ENCODE measurements at places on chromosomes 7 and 10.

GRCh38 chr10:124449170-124450011 is 444 bp downstream of the NKX1-2 start:
- no peak for DNase-seq

GRCh38 chr10:107631876-107632275 is 467.4 kb upstream of the SORCS1 start:
- no peak for DNase-seq

DNA sequence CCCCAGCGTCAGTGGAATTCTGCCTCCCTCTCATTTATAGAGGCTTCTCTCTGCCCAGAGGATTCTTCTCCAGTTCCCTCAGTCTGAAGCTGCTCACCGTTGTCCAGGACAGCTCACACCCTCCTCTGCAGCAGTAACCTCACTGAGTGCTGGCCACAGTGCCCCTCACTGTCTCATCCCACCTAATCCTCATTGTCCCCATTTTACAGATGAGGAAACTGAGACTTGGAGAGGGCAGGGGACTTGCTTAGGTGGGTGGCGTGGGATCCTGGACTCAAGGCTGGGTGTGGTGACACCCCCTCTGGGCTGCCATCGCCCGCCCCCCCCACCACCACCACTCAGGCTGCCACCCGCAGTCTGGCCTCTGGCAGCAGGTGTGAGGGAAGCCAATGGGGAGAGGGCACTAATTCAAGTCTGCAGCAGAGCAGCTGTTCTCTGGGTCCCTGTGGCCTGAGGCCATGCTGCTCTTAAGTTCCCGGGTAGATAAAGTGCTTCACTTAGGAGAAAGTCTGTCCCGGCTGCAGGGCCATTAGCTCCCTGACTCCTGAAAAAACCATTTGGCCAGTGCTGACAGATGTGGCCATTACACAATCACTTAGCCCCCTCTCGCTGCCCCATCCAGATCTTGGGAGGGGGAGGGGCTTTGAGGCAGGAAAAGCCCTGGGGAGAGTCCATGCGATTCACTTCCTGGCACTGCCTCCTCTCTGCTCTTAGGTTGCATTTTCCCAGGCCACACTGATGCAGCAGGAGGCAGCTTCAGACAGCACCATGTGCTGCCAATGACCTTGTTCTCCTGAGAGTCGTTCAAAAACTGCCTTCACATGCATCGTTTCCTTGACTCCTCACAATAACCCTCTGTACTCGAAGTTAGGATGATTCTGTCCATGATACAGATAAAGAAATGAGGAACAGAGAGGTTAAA is 36.3 kb downstream of the DRGX start:
- DNase-seq: no peak

- DNase-seq: no peak
These were observed 217.3 kb downstream of the GPR158 start for GRCh38 chr10:25392132-25392531.

DNA sequence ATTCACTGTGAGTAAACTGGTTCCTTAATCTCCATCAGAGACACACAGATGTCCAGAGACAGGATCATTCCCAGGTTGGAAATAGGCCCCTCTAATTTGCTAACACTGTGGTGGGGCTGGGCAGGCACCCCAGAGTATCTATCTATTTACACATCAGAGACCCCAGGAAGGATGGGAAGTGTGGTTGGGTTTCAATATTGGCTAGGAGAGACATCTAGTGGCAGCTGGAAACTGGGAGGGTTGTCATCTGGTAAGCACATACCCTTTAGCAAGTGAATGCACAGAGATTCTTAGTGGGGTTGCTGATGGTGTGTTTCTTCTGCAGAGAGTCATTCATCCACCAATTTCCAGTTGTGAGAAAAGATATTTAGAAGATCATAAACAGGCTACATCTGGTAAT is 36.0 kb upstream of the NRG3 start:
- no peak for DNase-seq

DNA sequence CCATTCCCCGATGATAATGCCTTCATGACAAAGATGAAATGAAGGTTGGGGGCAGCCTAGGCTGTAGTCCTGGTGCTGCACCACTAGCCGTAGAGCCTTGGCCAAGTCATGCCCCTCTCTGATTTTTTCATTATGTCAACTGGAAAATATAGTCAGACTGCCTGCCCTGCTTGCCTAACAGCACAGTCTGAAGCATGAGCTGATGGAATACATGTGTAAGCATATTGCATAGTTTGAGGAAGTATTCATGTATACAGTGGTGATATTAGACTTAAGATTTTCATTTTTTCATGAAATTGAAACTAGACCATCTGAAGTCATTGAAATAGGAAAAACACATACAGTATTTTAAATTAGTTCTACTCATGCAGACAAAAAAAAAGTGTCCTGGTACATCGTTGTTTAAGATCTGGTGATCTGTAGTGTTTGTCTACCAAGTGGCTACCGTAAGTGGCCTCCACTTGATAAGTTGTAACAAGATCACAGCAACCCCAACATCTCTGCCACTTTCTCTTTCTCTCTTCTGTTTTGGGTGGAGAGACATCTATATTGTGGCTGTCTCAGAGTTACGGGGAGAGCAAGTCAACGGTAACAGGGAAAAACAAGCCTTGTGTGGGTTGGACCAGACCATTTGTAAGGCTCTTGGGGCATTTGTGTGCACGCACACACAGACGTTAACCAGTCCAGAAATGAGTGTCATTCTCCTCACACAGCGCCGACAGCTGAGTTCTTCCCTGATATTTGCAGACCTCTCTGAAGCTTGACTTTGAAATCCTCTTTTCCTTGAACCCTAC is 716.6 kb upstream of the GALNT17 start:
- DNase-seq: peak; percentile 1

- peak; percentile 19 for DNase-seq
These were observed 10.2 kb upstream of the HKDC1 start for GRCh38 chr10:69209787-69210484.

DNA sequence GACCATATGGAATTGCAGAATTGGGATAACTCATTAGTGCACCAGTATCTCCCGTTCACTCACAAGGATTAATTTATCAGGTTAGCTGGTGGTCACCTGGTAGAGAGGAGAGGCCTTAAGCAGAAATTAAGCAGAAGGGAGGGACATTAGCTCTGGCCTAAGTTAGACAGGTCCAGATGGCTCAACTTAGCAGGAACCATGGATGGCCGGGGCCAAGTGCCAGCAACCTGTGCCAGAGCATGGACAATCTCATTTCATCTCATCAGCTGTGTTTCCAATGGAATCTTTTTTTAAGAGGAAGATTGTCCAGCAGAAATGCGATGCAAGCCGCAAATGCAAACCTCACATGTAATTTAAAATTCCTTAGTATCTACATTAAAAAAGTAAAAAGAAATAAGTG is 82.2 kb downstream of the JCAD start:
- no peak for DNase-seq

- no peak for DNase-seq
These were observed 133.9 kb downstream of the COBL start for GRCh38 chr7:51182636-51183166.

- DNase-seq: no peak
These were observed 86.3 kb downstream of the TBXAS1 start for GRCh38 chr7:139915268-139915863.

- DNase-seq: peak; percentile 72
These were observed 874.6 kb downstream of the LRMDA start for GRCh38 chr10:76305930-76306615.

- no peak for DNase-seq
These were observed 34.8 kb downstream of the BNIP3 start for GRCh38 chr10:131946880-131947279.

GRCh38 chr7:70380421-70381015 is 751.4 kb upstream of the GALNT17 start:
- DNase-seq: no peak

DNA sequence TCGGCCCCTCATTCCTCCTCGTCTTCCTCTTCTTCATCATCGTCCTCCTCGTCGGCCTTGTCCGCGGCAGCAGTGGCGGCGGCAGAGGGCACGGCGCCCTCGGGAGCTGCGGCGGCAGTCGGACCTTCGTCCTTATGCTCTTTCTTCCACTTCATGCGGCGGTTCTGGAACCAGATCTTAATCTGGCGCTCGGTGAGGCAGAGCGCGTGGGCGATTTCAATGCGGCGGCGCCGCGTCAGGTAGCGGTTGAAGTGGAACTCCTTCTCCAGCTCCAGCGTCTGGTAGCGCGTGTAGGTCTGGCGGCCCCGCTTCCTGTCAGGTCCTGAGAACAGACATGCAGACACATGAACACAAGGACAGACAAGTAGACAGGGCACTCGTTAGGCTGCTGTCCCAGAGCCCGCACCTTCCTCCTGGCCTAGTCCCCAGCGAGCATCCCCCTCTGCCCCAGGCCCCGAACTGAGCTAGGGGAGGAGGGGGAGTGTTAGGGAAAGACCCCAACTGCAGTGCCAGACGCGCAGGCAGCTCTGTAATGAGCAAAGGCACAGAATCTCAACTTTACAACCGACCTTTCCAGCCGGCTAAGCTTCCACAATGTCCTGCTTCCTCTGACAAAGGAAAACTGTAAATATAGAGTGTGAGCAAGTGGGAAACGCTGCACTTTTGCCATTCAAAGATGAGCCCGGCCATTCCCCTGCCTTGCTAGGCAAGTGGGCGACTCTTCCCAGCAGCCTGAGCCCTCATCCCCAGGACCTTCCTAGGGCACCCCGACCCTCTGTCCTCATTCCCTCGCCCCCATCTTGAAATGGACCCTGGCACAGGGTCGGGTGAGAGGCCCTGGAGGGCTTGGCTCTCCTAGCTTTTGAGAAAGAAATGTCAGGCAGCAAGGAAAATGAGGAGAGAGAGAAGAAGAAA is 1.3 kb downstream of the HOXA7 start:
- DNase-seq: no peak

Measured in inflammatory macrophage treated with lipopolysaccharide for 4 hours (primary cell).